ENCODE measurements at places on chromosomes 12 and 14.

- no peak for DNase-seq
Observed at GRCh38 chr12:124821252-124822200, 42.1 kb downstream of the SCARB1 start.

GRCh38 chr12:94622475-94622874, 27.9 kb downstream of the TMCC3 start:
- DNase-seq = no peak

DNA sequence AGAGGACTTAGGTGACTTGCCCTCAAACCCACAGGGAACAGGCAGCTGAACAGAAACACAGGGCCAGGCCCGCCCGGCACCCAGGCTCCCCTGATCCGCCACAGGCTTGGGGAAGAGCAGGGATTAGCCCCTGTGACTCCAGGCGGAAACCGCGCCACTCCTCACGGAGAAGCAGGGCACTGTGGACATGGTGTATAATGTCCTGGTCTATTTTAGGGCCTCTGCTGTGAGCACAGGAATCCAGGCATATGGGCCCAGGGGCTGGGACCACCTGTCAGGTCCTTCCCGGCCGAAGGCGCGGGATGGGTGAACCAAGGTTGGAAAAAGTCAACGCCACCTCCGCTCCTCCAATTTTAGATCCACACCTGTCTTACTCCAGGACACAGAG, 34.6 kb upstream of the MEG3 start:
- DNase-seq = no peak

DNA sequence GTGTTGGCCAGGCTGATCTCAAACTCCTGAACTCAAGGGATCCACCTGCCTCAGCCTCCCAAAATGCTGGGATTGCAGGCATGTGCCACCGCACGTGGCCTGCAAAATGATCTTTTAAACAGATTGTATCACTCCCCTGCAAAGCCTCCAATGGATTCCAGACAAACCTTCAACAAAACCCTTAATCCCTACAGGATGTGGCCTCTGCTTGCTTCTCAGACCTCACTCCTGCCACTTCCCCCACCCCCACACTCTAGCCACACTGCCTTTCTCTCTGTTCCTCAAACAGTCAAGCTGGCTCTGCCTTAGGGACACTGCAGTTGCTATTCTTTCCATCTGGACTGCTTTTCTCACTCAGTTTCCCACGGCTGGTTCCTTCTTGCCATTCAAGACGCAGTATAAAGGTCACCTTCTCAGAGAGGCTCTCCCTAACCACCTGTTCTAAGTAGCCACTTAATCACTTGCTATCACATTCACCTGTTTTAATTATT, 47.3 kb upstream of the TMED10 start:
- DNase-seq = peak; percentile 19

DNA sequence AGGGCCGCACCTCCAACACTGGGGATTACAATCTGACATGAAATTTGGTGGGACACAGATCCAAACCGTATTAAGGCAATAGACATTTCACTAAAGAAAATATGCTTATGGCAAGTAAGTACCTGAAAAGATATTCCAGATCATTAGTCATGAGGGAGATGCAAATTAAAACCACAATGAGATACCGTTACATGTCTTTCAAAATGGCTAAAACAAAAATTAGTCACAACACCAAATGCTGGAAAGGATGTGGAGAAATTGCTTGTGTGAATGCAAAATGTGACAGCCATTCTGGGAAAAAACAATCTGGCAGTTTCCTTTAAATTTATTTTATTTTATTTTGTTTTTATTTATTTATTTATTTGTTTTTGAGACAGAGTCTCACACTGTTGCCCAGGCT, 82.3 kb upstream of the PTGDR start:
- no peak for DNase-seq

- no peak for DNase-seq
Observed at GRCh38 chr12:99147130-99147529, 500.4 kb upstream of the GARIN6 start.

- no peak for DNase-seq
Observed at GRCh38 chr12:54465857-54466523, 7.4 kb downstream of the GTSF1 start.

DNA sequence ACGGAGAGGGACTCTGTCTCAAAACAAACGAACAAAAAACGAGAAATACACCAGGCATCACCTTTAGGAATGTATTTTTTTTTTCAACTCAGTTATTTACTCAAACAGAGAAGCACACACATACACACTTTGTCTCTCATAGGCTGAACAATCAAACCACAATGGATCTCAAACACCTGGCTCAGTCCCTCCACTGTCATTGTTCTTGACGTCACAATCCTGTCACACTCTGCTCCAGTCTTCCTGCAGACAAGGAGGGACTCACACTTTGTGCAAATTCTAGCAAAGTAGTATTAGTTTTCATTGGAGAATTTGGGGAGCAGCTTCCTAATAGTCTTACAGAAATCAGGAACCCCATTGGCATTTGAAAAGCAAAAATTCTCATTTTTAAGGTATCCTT, 727.8 kb downstream of the BCL11B start:
- no peak for DNase-seq

GRCh38 chr12:58583529-58583928, 336.8 kb downstream of the LRIG3 start:
- DNase-seq = no peak

- no peak for DNase-seq
Observed at GRCh38 chr12:14313379-14314138, 51.9 kb upstream of the ATF7IP start.

GRCh38 chr14:101557811-101558738, 3.2 kb upstream of the DIO3 start:
- DNase-seq = no peak

GRCh38 chr12:70648191-70648590, 11.0 kb upstream of the PTPRB start:
- no peak for DNase-seq

DNA sequence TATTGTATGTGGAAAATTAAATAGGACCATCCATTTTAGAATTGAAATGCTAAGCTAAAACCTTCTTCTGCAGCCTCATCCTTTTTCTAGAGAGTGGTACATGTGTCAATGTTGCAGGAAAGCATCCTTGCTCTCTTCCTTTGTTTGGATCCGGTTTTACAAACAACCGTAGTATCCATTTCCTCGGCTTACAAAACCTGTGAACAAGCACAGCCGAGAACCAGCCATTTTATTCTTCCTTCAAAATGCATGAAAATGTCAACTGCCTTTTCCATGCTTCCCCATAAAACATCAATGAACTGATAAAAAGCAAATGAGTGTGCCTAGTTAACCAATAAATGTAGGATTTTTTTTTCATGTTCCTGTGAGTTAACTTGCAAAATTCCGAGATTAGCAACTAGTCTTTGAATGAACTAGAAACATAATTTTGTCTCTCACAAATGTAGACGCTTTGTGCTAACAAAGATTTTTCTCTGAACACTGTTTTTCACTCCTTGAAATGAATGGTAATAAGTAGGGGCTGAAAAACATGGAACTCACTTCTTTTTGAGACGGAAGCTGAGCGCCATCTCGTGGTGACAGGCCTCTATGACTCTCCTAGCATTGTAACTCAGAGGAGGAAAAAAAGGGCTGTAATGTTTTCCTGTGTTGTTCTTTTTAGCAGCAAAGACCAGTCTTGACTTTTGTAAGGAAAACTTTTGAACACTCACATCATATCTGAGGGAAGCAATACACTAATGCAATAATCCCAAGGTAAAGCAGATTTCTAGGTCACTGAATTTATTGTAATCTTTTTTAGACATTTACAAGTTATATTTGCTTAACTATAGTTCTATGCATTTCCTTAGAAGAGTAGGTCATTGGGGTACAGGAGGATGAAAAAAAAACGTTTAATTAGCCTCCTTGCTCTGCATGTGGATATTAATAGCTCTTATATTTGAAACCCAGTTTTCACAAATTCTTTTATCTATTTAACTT, 157.4 kb upstream of the FOXG1 start:
- no peak for DNase-seq

DNA sequence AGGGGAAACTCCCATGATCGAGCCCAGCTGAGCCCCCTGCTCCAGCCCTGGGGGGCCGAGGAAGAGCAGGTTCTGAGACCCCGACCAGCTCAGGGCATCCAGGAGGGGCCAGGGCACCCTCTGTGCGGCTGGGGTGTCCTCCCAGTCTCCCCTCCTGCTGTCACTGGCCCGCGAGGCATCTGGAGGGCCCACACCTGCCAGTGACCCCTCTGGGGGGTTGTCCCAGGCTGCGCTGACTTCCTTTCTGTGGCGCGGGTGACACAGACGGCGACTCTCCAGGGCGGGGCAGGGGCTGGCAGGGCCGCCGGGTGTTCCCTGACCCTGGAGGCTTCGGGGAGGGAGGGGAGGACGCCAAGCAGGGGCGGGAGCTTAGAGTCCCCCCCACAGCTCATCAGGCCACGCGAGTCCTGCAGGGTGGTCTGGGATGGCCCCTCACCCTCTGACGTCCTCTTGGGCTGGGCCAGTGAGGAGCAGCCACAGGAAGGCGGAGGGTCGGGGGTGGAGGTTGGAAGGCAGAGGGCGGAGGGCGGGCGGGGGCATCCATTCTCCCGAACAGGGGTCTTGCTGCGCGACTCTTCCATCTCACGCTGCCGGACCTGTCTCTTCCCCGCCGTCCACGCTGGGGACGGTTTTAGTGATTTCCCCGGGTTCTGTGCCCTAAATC, 38.6 kb upstream of the FBRSL1 start:
- no peak for DNase-seq

DNA sequence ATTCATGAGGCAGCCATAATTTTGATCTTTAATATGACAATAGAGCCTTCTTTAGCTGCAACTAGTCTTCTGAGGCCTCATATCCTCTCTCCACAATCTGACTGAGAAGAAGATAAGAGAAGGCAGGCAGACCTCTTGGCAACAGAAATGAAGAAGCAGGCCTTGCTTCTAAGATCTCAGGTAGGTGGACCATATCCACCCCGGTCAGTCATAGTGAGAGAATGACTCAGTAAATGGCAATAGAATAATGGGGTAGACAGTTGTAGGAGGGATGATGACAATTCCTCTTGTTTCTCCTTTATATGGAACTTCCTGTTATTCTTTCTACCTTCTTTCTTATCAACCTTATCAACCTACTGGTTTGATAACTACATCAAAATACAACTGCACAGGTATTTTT, 246.7 kb upstream of the G2E3 start:
- no peak for DNase-seq

GRCh38 chr14:54194501-54194900, 202.3 kb upstream of the CDKN3 start:
- DNase-seq = no peak

GRCh38 chr14:52352569-52352968, 38.5 kb downstream of the PTGER2 start:
- peak; percentile 64 for DNase-seq

DNA sequence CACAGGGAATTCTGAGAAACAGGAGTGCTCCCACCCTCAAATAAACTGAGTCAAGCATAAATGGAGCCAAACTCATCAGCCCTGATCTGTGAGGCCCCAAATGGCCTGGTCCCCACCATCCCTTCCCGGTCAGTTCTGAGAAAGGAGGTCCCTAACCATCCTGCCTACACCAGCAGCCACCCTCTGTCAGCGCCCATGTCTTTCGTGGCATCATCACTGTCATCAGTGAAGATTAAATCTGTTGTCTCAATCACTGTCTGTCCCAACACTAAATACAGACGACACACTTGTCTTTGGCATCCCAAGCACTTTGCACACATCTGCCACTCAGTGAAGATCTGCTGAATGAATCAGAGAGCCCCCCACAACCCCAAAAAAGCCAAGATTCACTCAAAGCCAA, 22.4 kb downstream of the VPS37B start:
- DNase-seq = no peak

DNA sequence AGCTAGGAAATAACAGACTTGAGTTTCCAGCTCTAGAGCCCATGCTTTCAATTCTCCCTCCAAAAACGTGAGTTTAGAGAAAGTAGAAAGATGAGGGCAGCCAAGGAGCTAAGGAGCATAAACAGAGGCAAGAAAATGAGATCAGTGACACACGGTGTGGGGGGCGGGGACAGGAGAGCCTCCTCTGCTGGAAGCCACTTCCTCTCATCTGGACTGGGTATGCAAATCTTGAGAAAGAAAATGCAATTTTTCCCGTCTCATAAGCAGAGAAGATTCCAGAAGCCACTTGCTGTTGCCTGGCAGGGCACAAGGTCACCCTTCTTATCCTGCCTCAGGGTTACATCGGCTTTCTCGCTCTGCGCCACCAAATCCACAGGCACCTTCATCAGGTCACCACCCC, 6.0 kb downstream of the OR10P1 start:
- peak; percentile 30 for DNase-seq

- DNase-seq = no peak
Observed at GRCh38 chr12:80272387-80272915, 171.6 kb upstream of the PTPRQ start.

DNA sequence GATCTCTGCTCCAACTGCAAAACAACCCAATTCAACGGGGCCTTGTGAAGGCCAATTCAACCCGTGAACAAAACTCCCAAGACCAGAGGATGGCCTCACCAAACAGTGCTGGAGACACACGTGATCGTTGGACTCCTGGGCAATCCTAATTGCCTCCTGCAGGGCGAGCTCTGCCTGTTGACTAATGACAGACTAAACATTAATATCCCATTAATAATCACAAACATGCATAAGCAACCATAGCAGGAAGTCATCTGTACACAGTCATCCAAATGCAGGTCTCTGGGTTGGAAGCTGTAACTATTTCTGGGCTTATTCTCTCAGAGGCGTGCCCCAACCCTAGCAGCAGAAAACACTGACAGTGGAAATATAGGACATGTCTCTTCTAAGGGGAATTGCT, 21.0 kb downstream of the ANAPC5 start:
- no peak for DNase-seq

- DNase-seq = no peak
Observed at GRCh38 chr14:87878959-87879358, 114.0 kb downstream of the GALC start.

DNA sequence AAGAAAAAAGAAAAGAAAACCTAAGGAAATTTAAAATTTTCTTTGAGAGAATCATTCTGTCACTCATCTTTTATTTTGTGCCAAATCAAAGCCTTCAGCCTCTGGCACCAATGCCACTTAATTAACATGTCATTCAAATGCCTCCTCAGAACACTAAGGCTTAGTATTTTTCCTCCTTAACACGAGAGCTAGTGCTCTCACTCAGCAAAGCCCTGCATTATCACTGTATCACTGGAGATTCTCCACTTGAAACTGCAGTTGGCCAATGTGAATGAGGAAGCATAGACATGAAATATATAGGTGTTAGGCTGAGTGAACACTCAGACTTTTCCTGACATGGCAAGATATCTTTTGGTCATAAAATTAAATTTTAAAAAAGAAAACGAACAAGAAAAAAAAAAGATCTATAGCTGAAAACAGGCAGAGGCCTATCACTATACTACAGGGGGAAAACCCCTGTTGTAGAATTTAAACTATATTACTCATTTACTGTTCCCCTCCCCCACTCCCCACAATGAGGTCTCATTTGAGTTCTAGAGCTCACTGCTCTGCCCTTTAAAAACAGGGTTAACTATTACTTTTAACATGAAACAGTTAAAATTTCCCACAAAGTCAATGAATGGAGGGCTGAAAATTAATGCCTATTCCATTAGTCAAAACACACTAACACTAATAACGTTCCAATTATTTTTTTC, 5.1 kb downstream of the MBIP start:
- DNase-seq = no peak

All from CD4-positive, alpha-beta T cell treated with Interferon alpha-2 for 1 hour (primary cell).